ENCODE measurements at places on chromosomes 3 and 15.

DNA sequence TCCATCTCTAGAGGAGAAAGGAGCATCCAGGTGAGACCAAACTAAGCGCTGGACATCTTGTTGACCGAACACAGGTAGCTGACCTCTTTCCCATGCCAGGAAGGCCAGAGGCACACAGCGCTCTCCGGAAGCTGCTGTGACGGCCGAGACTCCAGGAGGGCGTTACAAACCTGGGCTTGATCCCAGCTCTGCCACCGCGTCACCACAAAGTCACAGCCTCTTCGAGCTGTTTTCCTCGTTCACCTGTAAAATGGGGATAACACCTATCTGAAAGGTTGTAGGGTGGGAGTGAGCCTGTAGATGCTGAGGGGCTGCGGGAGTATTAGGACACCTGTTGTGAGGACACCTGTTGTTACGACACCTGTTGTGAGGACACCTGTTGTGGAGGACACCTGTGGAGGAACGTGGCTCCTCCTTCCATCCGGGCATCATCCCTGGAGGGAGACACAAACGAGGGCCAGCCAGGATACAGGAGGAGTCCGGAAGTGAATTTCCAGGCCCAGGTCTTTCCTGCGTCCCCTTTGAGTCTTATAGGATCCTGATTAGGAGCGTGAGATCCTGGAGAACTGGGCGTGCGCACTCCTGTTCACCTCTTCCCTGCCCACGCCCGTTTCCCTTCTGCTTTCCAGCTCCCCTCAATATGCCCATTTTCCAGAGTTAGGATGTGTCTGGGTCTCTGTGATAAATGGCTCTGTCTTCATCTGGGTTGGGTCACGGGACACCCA is 2.3 kb upstream of the MUC4 start:
- no peak for DNase-seq

DNA sequence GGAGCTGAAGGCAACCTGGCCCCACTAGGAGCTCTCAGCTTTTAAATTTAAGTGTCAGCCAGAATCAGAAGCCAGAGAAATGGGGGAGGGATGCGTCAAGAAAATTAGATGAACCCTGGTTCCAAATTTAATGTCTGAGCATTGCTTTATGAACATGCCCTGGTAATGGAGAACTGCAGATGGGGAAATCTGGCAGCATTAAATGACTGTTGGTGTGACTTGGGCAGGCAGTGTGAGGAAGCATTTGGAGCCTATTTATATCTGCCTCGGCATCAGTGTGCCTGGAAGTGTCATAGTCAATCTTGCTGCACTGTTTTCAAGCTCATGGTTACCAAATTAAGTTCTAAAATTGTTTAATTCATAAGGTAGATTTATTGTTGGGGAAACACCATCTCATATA is 29.0 kb downstream of the NME9 start:
- no peak for DNase-seq

- no peak for DNase-seq
Observed at GRCh38 chr3:179673523-179673922, 20.7 kb downstream of the USP13 start.

DNA sequence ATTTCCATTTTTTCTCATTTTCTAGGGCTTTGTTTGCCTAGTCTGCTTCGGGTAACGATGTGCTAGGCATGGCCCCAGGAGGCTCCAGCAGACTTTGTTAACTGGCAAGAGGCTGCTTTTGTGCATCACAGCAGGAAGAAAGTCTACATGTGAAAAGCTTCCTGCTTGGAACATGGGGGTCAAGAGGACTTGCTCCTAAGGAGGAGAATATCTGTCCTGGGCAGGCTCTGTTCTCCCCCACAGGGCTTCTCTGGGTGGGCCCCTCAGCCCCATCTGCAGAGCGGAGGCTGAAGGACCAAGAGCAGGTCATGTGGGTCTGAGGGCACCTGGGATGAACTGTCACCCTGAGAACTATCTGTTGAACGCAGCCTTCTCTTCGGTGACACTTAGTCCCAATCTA is 94.7 kb downstream of the CCNL1 start:
- no peak for DNase-seq

DNA sequence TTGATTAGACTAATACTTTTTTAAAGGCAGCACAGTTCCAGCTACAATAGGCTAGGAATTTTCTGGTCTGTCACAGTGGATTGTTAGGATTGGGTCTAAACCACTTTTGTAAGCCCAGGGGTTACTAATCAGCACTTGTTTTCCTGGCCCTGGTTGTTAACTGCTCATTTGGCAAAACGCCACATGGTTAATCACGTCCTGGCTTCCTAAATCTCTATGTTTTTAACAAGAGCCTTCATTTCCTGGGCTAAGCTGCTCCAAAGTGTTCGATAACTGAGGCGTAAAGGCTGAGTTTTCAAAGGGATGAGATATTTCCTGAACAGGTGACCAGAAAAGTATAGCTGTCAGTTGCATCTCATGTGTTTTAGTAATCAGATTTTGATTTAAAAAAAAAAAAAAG is 38.9 kb upstream of the CLRN1 start:
- DNase-seq: no peak

DNA sequence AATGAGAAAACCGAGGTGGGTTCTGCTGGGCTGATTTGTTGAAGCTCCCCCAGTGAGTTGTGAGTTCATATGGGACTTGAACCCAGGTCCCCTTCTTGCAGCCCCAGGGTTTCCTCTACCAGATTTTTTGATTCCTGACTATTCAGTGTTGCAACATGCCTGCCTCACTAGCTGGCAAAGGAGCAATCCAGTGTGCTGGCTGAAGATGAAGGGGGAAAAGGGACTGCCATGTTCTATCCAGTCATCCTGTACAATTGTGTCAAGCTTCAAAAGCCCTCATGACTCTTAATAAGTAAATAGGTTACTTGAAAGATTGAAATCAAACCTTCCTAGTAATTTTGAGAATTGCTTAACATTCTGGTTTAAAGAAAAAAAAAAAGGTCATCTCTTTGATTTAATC is 211.5 kb upstream of the TP63 start:
- DNase-seq: peak; percentile 68

- DNase-seq: no peak
Observed at GRCh38 chr3:72177075-72178050, 392.4 kb upstream of the PROK2 start.

DNA sequence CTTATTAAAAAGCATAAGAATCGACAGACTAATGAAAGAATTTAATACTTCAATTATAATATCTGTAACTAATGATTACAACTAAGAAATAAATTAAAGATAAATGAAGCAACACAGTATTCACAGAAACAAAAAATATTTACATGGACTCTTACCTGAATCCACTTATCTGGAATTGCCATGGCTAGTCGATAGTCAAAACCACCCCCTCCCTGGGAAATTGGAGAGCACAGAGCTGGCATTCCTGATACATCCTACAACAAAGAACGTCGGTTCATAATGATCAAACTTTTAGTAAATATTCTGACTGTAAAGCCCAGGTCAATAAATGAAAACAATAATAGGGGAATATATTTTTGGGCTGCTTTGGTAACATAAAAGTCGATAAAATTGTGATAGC is 175.5 kb downstream of the GBE1 start:
- no peak for DNase-seq

GRCh38 chr15:99673111-99673510 is 60.1 kb downstream of the LYSMD4 start:
- no peak for DNase-seq

- no peak for DNase-seq
Observed at GRCh38 chr3:184713521-184713920, 1.7 kb upstream of the MAGEF1 start.

DNA sequence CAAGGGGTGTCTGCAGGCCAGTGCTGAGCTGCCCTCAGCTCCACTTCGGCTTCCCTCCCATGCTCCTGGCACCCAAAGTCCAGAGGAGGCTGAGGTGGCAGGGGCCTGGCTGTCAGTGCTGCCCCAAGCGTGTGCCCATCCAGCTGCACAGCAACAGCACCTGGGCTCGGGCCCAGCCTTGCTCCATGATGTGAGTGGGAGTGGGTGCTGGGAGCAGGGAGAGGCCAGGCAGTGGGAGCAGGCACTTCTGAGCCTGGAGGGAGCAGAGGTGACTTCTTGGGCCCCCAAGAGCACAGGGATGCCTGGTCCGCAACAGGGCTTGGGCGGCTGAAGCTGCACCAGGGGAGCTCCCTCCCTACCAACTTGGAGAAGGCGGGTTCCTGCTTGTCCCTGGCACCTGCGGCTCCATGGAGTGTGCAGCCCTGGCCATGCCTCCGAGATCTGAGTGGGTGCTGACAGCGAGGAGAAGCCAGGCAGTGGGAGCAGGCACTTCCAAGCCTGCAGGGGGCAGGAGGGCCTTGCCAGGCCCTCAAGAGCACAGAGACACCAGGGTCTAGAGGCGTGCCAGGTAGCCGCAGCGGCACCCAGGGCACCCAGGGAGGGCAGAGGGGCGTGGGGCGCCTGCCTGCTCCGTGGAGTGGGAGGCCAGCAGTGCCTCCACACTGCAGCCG is 366.7 kb upstream of the SGO1 start:
- no peak for DNase-seq

DNA sequence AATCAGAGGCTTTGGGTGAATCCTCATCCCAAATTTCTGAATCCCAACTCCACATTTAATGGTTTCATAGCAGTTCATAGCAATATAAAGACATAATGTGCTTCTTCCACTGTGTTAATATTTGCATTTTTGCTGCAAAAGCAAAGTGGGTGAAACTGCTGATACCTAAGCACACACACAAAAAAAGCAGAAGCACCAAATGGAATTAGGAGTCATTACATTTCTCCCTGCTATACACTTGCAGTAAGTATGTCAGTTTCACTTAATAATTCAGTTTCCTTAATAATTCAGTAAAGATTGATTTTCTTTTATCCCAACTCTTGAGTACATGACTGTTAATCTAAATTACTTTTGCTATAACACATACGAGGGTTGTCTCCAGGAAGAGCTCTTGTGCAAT is 48.9 kb upstream of the ALCAM start:
- DNase-seq: no peak

DNA sequence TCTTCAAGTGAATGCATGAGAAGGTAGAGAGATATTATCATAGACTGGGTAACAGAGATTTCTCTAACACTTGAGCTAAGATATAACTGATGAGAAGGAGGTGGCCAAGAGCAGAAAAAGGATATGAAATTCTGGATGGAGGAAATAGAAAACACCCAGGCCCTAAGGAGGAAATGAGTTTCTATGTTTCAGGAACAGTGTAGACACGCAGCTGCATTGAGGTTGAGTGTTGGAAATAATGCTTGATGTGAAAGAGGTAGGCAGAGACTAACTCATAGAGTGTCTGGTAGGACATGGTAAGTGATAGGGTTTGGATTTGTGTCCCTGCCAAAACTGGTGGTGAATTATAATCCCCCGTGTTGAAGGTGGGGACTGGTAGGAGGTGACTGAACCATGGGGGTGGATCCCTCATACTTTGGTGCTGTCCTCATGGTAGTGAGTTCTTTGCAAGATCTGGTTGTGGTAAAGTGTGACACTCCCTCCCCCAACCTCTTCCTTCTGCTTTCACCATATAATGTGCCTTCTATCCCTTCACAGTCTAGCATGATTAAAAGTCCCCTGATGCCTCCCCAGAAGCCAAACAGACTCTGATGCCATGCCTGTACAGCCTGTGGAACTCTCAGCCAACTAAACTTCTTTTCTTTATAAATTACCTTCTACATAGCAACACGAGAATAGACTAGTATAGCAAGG is 787.3 kb downstream of the EDEM1 start:
- no peak for DNase-seq

- no peak for DNase-seq
Observed at GRCh38 chr3:149906036-149906435, 64.7 kb downstream of the PFN2 start.

DNA sequence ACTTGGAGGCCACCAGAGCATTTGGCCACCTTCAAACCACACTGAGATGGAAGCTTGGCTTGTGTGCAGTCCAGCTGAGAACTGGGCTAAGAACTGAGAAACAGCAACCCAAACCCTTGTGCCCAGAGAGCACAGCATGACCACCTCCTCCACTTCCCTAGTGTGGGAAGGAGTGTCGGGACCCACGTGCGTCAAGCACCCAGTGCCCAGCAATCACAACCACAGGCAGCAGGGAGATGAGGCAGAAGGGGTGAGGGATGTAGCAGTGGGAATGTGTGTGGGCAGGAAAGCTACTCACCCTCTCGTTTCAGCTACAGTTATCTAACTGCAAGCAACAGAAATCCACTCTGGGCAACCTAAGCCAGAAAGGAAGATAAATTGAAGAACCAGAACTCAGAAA is 25.0 kb upstream of the RFTN1 start:
- no peak for DNase-seq

GRCh38 chr15:71730277-71731144 is 79.8 kb upstream of the NR2E3 start:
- peak; percentile 23 for DNase-seq

- DNase-seq: no peak
Observed at GRCh38 chr15:100729461-100729860, 127.1 kb downstream of the ASB7 start.

DNA sequence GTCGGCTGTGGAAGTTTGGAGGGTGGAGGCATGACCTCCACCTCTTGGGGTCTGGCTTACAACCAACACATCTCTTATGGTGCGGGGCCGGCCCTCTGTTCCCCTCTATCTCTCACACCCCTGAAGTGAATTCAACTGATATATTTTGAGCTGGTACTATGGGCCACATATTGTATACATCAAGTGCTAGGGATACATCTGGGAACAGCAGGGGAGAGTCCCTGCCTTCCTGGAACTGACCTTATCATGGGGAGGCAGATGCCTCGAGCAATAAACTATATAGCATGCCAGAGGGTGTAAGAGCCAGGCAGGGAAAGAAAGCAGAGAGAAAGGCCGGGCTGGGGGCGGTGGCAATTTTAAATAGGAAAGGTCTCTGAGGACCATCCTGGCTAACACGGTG is 60.4 kb upstream of the TRPM1 start:
- no peak for DNase-seq

DNA sequence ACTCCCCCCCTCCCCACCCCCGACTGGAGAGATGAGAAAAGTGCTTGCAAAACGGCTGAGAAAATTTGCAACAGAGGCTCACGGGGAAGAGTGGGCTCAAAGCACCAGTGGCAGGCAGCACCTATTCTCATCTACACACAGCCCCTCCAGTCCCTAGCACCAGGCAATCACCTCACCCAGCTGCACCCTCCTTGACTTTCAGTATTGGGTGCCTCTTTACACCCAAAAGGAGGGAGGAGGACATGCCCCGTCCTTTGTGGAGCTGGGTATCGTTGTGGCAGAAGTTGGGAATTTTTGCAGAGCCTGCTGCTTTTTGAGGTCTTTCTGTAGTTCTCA is 182.8 kb upstream of the TOPAZ1 start:
- no peak for DNase-seq

- DNase-seq: no peak
Observed at GRCh38 chr3:43468133-43468532, 153.7 kb downstream of the ANO10 start.

DNA sequence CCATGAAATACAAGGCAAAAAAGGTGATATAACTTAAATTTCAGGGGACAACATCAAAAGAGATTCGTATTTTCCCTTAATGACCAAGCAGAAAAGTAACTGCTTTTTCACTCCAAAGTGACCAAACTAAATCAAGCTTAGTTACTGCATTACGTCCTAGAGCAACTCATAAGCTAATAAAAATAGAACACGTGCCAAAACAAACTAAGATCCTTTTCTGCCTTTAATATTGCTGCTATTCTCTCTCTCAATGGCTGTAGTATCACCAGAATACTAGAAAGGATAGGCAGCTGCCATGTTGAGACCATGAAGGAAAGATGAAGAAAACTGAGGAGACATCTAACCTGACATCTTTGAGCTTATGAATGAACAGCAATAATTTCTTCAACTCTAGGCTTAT is 43.3 kb downstream of the UBXN7 start:
- DNase-seq: no peak
